Calu3 (cell line): ENCODE measurements at places on chromosomes 11 and 22. TPM values are rescaled to one million over a fixed set of nuclear protein-coding genes. Genes with fewer than 3 reads are reported as not detected.

NUDT22 gene
- 58.7 and 63.6 TPM in 2 replicates for total RNA-seq

NEFH gene
- not detected in 2 replicates for total RNA-seq

DNA sequence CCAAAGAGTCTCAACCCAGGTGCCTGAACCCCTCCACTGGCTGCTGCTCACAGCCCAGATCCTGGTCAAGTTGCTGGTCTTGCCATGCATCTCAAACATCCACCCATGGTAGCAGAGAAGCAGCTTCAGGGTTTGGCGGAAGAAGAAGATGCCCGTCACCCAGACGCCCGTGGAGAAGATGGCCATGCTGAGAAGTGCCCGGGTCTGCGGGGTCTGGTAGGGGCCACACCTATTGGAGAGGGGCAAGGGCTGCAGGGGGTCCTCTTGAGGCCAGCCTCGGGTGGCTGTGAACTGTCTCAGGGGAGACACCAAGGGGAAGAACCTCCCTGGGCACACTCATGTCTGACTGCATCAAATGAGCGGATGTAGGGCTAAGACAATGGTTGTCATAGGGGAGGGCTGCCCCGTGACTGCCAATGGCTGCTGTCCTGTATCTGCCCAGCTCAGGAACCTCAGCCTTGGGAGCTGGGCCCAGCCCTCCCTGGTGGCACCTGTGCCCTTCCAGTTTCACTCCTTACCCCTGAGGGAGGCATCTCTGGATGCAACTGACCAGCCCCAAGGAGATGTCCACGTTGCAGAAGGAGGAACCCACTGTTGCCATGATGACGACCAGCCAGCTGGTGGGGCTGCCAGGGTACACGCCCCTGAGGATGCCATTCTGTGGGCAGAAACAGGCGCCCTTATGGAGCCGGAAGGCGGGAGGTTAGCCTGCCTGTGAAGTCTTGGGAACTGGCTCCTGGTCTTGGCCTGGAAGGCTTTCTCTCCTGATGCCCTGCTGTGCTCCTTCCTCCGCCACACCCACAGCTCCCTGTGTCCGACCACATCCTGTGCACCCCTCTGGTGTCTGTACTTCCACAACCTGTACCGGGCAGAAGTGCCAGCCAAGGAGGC, 1.2 kb downstream of the CPT1B start:
- no peak for DNase-seq

DNA sequence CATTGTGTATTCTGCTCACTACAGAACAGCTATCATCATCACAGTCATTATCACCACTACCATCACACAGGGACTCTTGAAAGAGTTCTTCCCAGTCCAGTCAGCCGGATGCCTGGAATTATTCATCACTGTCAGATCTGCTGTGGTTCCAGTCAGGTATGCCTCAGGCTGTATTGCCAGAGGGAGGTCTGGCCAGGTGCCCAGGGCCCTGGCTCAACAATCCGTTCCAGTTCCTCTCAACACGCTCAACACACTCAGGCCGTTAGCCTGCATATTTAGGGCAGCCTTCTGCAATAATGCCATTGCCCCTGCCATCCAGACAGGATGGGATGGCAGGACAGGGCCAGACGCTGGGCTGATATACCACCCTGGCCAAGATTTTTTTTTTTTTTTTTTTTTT, 28.6 kb upstream of the RASL10A start:
- peak; percentile 38 for DNase-seq

DNA sequence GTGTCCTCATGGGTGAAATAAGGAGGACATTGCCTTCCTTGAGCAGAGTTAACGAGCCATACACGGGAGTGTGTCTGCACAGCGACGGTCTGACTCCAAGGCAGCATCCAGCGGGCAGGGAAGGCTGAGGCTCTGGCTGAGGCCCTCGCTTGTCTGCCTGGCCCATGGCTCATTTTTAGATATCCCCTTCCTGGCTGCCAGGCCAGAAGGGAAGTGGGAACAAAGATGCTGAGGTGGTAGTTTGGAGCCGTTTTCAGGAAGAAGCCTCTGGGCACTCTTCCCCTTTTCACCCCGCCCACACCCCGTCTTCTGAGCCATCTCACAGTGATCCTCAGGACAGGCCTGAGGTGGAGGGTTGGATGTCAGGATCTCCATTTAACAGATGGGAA, 3.0 kb upstream of the SLCO2B1 start:
- no peak for DNase-seq

DNA sequence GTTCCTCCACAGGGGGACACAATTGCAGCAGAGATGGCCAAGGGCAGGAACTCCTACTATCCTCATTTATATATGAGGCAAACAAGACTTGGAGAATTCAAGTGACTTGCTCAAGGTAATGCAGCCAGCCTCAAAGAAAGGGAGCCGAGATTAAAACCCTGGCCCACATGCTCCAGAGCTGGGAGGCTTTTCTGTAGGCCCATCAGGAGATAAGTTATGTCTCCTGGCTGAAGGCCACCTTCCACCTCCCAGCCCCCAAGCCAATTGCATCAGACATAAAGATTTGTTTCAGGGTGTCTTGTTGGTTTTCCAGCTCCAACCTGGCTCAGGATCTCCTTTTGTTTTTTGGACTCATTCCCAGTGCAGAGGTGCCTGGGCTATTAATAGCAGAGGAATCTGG, 59.5 kb downstream of the SMIM38 start:
- no peak for DNase-seq

GRCh38 chr11:95042906-95043305, 6.3 kb upstream of the KDM4F start:
- no peak for DNase-seq

DNA sequence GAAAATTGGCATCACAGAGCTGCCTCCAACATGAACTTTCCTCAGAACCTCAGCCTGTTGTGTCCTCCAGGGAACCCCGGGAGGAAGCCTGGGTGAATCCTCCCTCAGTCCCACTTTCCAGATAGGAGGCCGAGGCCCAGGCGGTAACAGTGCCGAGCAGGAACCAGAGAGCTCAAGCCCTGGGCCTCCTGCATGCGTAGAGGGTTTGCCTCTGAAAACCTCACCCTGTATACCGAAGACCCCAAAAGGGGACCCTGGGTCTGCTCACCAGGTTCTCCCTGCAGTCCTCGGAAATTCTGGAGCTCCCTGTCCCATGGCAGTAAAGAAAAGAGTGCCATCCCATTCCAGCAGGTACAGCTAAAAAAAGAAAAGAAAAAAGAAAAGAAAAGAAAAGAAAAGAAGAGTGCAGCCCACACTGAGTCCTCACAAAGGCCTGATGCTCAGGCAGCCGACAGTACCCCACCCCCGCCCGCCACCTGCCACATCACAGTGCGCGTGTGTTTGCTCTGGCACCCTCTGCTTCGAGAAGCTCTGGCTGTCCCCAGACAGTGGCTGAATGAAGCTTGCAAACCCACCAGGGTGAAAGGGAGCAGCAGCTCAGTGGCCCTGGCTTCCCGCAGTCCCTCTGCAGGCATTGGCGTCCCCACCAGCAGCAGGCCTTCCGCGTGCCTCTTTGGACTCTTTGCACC, 28.4 kb upstream of the FADD start:
- no peak for DNase-seq

GRCh38 chr22:41532908-41533825, 11.1 kb downstream of the POLR3H start:
- DNase-seq, result peak; percentile 79

GRCh38 chr11:44680982-44681597, 45.7 kb upstream of the TSPAN18 start:
- DNase-seq, result peak; percentile 39
